ENCODE measurements at places on chromosomes 2 and 18. TPM values are rescaled to one million over a fixed set of nuclear protein-coding genes. Genes with fewer than 3 reads are reported as not detected.

DNA sequence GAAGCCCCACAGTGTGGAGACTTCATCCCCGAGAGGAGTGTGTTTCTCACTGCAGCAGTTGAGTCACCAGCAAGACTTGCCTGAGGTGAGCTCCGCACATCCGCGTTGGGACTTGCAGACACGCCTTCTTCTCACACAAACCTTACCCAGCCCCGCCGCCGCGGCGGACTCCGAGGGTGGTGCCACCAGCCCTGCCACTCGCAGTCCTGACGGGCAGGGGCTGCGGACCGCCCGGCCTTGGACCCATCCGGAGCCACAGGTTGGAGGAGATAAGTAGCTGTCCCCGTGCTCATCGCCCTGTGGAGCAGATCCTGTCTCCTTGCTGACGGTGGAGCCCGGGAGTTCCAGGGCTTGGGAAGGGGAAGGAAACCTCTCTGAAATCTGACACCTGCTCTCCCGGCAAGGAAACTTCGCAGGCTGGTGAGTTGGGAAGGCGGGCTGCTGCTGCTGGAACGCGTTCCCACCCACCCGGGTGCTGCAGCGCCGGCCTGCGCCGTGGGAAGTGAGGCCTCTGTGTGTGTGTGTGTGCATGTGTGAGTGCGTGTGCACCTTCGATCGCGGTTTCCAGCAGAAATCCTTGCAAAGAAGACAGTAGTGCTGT is at the start of gene RAB27B:
TSS of gene RAB27B (plus strand) at position 197 of the 601 bp plus-strand sequence. CDS start 49,109 bp downstream, outside the sequence.
- DNase-seq = peak; percentile 51

- peak; percentile 78 for DNase-seq
Observed at GRCh38 chr2:177332026-177332991, 60.3 kb upstream of the AGPS start.

The HOXD11 gene
- total RNA-seq = 6.0 TPM

DNA sequence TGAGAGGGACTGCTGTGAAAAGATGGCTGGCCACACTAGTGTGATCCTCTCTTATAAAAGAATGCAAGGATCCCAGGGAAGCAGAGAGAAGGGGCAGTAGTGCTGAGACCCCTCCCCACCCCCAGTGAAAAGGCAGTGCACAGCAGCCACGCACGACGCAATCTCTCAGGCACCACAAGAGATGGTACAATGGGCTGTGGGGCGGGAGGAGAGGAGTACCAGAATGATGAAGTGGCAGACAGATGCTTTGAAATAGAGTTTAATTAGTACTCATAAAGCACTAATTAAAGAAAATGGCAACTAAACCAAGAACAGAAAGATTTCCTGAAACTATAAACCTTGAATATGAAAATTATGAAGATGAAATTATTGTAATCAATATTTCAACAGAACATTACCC is 29.0 kb downstream of the B4GALT6 start:
- no peak for DNase-seq

DNA sequence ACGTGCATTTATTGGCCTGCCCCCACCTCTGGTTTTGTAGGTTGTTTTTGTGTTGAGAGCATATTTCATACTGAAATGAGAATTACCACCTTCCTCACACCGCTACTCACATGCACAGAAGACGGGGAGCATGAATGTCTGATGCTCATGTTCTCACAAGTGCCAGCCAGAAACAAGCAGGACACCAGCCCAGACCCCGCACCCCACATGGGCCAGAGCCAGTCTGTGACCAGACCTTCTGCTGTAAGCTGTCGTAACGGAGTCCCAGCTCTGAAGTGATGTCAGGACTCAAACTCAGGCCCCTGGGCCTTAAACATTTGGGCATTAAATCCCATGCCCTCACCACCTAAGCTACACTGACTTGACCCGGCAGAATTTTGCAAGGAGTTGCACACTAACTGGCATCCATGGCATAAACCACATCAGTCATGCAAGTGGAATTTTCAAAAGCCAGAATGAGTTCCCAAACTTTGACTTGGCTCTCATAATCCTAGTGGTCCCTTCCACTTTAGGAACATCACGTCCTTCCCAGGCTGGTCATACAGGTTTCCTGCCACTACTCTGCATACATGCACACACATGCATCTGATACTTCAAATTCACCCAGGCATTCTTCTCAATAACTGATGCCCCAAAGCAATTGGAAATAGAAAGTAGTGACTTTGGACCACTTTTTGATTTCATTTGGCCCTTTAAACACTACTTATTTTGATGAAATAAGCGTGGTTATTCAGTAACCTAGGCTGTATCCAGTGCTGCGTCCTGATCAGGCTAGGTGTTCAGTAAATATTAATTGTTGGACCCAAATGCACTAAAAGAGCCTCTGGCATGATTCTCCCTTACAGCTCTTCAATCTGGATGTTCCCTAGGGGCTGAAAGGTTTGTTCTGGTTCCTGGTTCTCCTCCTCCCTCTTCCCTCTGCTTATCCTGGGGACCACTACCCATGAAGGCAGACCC is 223.1 kb upstream of the ID2 start:
- no peak for DNase-seq

The CCDC74A gene
- 6.2 TPM for total RNA-seq

GRCh38 chr2:188293601-188294351 is 2.1 kb downstream of the GULP1 start:
- peak; percentile 55 for DNase-seq

The LGALSL gene
- 20.6 TPM for total RNA-seq

The VIT gene
- total RNA-seq = 10.0 TPM

The REG1B gene
- not detected for total RNA-seq

The FABP1 gene
- not detected for total RNA-seq

DNA sequence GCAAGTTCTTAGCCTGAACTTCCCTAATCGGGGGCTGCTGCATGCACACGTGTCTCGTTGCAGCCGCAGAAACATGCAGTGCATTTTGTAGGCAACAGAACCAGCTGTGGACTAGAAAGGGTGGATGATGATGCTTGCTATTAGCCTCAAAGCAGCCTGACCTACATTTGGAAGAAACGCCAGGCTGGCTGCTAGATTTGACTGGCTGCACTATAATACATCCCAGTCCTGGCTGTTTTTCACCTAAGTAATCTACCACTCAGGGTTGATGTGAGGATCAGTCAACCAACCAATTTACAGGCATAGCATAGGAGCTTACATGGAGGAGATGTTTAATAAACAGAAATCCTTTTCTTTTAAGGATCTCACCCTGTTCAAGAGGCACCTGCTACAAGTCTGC is 56.4 kb upstream of the SPP2 start:
- DNase-seq = no peak

The ATP8B1 gene
- 79.6 TPM for total RNA-seq

DNA sequence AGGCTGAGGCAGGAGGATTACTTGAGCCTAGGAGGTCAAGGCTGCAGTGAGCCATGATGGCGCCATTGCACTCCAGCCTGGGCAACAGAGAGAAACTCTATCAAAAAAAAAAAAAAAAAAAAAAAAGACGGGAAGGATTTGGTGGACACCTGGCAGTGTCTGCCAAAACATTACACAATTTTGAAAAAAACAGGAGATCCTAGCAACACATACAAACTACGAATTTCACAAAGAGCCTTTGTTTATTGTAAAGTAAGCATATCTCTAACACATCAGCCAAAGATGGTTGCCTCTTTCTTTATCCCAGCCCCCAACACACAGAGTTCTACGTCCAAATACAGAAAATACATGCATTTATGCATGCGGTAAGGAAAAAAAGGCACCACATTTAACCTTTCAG is 7.6 kb downstream of the GPR45 start:
- DNase-seq = no peak

DNA sequence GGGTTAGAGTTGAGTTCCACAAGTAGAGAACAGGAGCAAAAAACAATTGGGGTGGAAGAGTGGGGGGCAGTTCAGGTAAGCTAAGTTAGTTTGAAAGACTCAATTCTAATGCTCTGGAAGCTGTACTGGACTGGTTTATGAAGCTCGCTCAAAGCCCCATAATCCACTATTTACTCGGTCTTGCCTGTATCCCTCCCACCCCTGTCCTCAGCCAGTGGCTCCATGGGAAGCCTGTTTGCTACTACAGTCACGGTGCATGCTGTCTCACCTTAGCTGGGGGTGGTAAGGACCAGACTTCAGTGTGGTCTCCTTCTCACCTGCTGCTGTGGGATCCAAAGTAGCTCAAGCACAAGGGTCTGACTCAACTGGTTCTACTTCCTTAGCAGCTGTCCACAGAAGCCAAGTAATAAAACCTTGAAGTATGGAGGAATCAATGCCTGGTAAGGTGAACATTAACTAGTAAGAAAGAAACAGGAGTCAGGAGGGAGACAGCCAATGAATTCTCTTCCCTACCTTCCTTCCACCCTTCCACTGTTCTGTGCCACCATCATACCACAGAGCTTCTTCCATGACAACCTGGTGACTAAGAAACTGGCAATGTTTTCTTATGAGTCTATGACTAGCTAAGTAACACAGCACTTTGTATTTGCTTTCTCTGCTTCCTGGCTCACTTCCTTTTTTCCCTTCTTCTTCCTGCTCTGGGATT is 230.8 kb downstream of the SRBD1 start:
- DNase-seq = no peak

- no peak for DNase-seq
Observed at GRCh38 chr2:129910446-129911362, 68.8 kb upstream of the RAB6C start.

- DNase-seq = no peak
Observed at GRCh38 chr2:4214444-4215205, 511.2 kb downstream of the DCDC2C start.

The PIEZO2 gene
- total RNA-seq = 78.1 TPM

The PSTPIP2 gene
- total RNA-seq = 7.2 TPM

The STON1 gene
- 68.0 TPM for total RNA-seq
